ENCODE measurements at places on chromosomes 7 and 10. TPM values are rescaled to one million over a fixed set of nuclear protein-coding genes. Genes with fewer than 3 reads are reported as not detected.
A peak's percentile ranks its signal among the peaks of the same experiment; 100 is the strongest.

- H3K27me3 ChIP-seq, result peaks cover 26% of the 10 kb centered on the region
- peaks cover 5% of the 10 kb centered on the region for H3K4me1 ChIP-seq
- H3K27ac ChIP-seq, result no peak overlapping the region
- H3K36me3 ChIP-seq, result no peaks in the 10 kb centered on the region
- H3K4me3 ChIP-seq, result no peak overlapping the region
Measured at GRCh38 chr10:100327007-100327717, 2.9 kb downstream of the PKD2L1 start.

The KIFBP gene
- 20.1 TPM for total RNA-seq

GRCh38 chr10:63527401-63527800, 6.2 kb downstream of the REEP3 start:
- H3K27ac ChIP-seq, result no peak overlapping the region
- peaks cover 4% of the 10 kb centered on the region for H3K4me1 ChIP-seq
- H3K4me3 ChIP-seq, result no peak overlapping the region
- H3K36me3 ChIP-seq, result no peaks in the 10 kb centered on the region

The ANXA8 gene
- not detected for total RNA-seq

The BTBD16 gene
- 0.27 TPM for total RNA-seq

- no peaks in the 10 kb centered on the region for H3K27me3 ChIP-seq
- H3K27ac ChIP-seq, result no peak overlapping the region
- H3K4me1 ChIP-seq, result peaks cover 7% of the 10 kb centered on the region
- H3K36me3 ChIP-seq, result no peaks in the 10 kb centered on the region
Measured at GRCh38 chr10:118841881-118842605, 87.3 kb upstream of the CACUL1 start.

DNA sequence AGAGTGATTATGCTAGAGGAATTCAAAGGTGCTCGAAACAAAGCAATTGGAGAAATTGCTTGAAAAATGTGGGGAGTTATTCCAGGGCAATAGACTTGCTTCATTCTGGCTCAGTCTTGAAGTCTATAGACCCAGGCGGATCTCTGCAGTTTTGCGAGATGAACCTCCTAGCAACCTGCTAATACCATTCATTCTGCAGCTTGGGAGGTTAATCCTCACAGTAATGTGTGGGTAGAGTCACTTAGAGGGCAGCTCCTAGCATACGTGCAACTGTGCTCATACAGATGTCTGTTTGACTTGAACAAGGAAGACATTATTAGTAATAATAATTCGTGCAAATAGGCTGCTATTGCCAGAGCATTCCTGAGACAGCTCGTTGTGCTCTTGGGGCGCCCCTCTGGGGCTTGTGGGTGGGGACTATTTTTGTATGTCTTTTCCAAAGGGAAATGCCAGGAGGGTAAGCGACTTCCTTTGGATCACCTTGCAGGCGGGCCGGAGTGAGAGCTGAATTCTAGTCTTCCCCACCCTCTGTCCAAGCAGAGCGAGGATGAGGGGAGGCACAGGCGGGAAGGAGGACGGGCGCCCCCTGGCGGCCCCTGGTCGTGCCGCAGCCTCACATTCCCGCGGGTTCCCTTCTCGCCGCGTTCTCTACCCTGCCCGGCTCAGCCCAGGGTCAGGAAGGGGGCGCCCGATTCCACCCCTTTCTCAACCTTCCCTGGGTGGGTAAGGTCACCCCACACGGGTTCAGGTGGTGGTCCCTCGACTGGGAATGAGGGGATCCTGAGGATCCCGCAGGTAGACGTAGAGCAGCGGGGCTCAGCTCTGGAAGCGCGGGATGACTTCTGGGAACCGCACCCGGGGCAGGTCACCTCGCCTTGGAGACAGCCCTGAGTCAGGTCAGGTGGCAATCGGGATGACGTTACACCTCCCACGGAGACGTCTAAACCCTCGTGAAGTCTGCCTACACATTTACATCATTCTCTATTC, 241.5 kb downstream of the PHTF2 start:
- H3K4me3 ChIP-seq, result no peak overlapping the region
- H3K4me1 ChIP-seq, result no peaks in the 10 kb centered on the region
- DNase-seq, result no peak
- H3K27me3 ChIP-seq, result peaks cover 2% of the 10 kb centered on the region
- no peaks in the 10 kb centered on the region for H3K36me3 ChIP-seq
- H3K27ac ChIP-seq, result no peak overlapping the region

DNA sequence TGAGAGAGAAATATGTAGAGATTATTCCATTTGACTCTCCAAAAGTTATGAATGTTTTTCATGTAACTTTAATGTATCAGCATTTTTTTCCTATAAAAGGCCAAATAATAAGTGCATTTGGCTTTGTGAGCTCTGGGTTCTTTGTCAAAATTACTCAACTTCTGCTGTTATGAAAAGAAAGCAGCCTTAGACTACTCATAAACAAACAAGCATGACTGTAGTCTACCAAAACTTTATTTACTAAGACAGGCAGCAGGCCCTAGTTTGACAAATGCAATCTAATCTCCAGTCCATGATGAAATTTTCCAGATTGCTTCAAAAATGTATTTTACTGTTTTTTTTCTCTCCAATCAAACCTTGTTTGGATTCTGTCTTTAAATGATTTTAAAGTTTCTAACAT, 46.3 kb downstream of the MRPL32 start:
- H3K27ac ChIP-seq, result no peak overlapping the region
- no peak overlapping the region for H3K4me3 ChIP-seq
- no peaks in the 10 kb centered on the region for H3K4me1 ChIP-seq
- DNase-seq, result peak; percentile 4

The TMEM213 gene
- total RNA-seq, result not detected

- no peaks in the 10 kb centered on the region for H3K4me1 ChIP-seq
- DNase-seq, result peak; percentile 56
- no peaks in the 10 kb centered on the region for H3K36me3 ChIP-seq
- no peak overlapping the region for H3K4me3 ChIP-seq
- no peaks in the 10 kb centered on the region for H3K27me3 ChIP-seq
- no peak overlapping the region for H3K27ac ChIP-seq
Measured at GRCh38 chr10:71582019-71582418, 137.6 kb downstream of the C10orf105 start.

DNA sequence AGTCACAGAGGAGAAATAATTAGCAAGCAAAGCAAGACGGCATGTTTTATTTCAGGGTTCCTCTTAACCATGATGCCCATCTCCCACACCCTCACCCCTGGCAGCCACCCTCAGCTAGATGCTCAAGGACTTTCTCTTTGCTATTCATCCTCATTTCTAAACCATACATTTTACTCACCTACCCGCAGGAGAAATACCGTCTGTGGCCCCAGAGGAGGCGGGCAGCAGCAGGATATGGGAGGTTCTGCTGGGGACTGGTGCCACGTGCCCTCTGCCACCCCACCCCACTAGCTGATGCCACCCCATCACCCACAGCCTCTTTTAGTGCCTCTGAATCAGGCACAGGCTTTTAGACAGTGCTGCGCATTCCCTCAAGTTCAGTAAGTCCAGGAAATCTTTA, 168.7 kb upstream of the ITGB1 start:
- no peaks in the 10 kb centered on the region for H3K27me3 ChIP-seq
- H3K27ac ChIP-seq, result no peak overlapping the region
- no peak for DNase-seq

The PHYHIPL gene
- 0.31 TPM for total RNA-seq

DNA sequence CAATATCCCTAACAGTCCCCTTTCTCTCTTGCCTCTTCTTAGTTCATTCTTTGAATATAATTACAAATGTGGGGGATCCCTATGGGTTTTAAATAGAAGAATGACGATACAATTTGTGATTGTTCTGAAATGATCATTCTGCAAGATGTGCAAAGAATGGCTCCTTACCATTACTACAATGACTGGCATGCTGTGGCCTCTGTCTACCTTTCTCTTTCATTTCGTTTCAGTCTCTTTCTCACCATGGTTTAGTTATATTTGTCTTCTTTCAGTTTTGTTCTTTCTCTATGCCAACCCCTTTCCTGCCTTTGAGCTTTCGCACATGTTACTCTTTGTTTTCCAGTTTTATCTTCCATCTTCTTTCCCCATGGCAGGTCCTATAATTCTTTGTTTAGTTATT, 176.5 kb downstream of the SUGCT start:
- H3K4me1 ChIP-seq, result no peaks in the 10 kb centered on the region
- H3K27me3 ChIP-seq, result no peaks in the 10 kb centered on the region
- DNase-seq, result no peak
- no peak overlapping the region for H3K4me3 ChIP-seq
- no peaks in the 10 kb centered on the region for H3K36me3 ChIP-seq

The SORCS3 gene
- 0.13 TPM for total RNA-seq

The NPSR1 gene
- 0.31 TPM for total RNA-seq

The LIPF gene
- not detected for total RNA-seq

DNA sequence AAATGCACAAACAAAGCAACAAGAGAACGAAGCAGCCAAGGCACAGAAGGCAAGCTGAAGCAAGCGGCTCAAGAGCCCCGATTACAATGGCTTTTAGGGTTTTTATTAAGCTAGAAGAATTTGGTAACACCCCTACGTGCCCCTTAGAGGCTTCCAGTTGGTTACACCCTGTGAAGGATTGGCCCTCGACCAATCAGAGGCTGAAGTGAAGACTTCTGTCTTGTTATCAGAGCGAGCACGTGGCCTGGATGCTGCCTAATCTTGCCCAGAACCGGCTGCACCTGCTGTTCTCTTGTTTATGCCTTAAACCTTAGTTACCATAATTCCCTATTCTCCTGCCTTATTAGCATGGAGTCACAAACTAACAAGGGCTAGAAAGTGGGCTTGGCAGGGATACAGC, 21.4 kb downstream of the KCNK18 start:
- no peak overlapping the region for H3K4me3 ChIP-seq
- H3K27me3 ChIP-seq, result peaks cover 50% of the 10 kb centered on the region
- no peak for DNase-seq
- H3K27ac ChIP-seq, result no peak overlapping the region
- peaks cover 13% of the 10 kb centered on the region for H3K4me1 ChIP-seq
- H3K36me3 ChIP-seq, result no peaks in the 10 kb centered on the region

- peaks cover 6% of the 10 kb centered on the region for H3K4me1 ChIP-seq
- H3K36me3 ChIP-seq, result no peaks in the 10 kb centered on the region
- no peak overlapping the region for H3K27ac ChIP-seq
- H3K27me3 ChIP-seq, result peaks cover 4% of the 10 kb centered on the region
- peak; percentile 62 for DNase-seq
Measured at GRCh38 chr10:75772153-75772887, 340.9 kb downstream of the LRMDA start.

- no peaks in the 10 kb centered on the region for H3K27me3 ChIP-seq
- no peaks in the 10 kb centered on the region for H3K36me3 ChIP-seq
- no peaks in the 10 kb centered on the region for H3K4me1 ChIP-seq
- DNase-seq, result no peak
Measured at GRCh38 chr7:104841798-104842197, 172.2 kb upstream of the KMT2E start.

- H3K4me1 ChIP-seq, result peaks cover 52% of the 10 kb centered on the region
- H3K27ac ChIP-seq, result no peak overlapping the region
- DNase-seq, result no peak
- H3K27me3 ChIP-seq, result no peaks in the 10 kb centered on the region
- H3K36me3 ChIP-seq, result peaks cover 17% of the 10 kb centered on the region
Measured at GRCh38 chr10:11245095-11245479, 227.4 kb downstream of the CELF2 start.

The CYP3A4 gene
- 0.04 TPM for total RNA-seq

- DNase-seq, result no peak
- peaks cover 7% of the 10 kb centered on the region for H3K27me3 ChIP-seq
- H3K4me3 ChIP-seq, result no peak overlapping the region
Measured at GRCh38 chr7:6520163-6520981, 30.9 kb downstream of the GRID2IP start.

GRCh38 chr10:33612116-33612515, 277.6 kb upstream of the NRP1 start:
- no peak for DNase-seq
- peaks cover 3% of the 10 kb centered on the region for H3K4me1 ChIP-seq
- H3K27ac ChIP-seq, result no peak overlapping the region
- no peak overlapping the region for H3K4me3 ChIP-seq
- H3K36me3 ChIP-seq, result no peaks in the 10 kb centered on the region
- no peaks in the 10 kb centered on the region for H3K27me3 ChIP-seq

GRCh38 chr7:45937301-45937700, 16.2 kb upstream of the IGFBP3 start:
- no peak overlapping the region for H3K27ac ChIP-seq
- no peak overlapping the region for H3K4me3 ChIP-seq
- DNase-seq, result no peak
- no peaks in the 10 kb centered on the region for H3K27me3 ChIP-seq

DNA sequence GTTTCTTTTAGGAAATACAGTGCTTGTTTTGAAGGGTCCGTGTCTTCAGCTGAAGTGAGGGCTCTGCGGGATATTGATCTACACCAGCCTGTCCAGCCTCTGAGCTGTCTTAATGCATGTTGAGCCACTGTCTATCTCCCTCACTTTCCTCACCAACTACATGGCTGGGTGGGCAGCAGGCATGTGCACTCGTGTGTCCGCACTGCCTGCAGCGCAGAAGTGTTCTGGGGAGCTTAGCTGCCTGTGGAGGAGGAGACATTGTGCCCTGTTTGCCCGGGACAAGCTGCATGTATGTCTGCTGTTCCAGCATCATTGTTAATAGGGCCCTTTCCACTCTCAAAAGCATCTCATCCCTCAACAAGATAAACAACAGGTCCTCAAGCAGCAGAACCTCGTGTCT, 133.1 kb upstream of the EEPD1 start:
- no peaks in the 10 kb centered on the region for H3K27me3 ChIP-seq
- no peaks in the 10 kb centered on the region for H3K36me3 ChIP-seq
- no peak overlapping the region for H3K4me3 ChIP-seq
- DNase-seq, result no peak

DNA sequence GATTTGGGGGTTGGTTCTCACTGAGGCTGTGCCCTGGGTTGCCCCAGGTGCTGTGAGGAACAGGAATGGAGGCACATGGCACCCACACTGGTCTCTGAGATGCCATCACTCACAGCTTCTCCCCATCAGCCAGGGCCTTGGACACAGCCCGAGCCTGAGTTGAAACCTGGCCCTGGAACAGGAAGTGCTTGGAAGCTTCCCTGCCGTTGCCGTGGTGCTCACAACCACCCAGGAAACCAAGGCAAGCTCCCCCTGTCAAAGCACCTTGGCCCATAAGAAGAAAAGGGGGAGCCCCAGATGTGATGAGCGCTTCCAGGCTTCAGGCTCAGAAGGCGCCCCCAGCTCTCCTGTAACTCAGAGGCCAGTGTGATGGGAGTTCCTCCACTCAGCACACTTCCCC, at the start of gene BTBD16:
TSS of gene BTBD16 (plus strand) at position 221 of the 400 bp plus-strand sequence. CDS start 3,786 bp downstream, outside the sequence.
- peaks cover 7% of the 10 kb centered on the region for H3K4me1 ChIP-seq
- no peaks in the 10 kb centered on the region for H3K27me3 ChIP-seq
- no peak for DNase-seq
- H3K4me3 ChIP-seq, result no peak within 1 kb of the TSS
- H3K36me3 ChIP-seq, result peaks cover 32% of the 10 kb centered on the region

GRCh38 chr7:42014625-42015618, 222.1 kb downstream of the GLI3 start:
- peak; percentile 65 for DNase-seq
- no peak overlapping the region for H3K27ac ChIP-seq
- peaks cover 7% of the 10 kb centered on the region for H3K4me1 ChIP-seq

All from muscle of leg (tissue), 16 donors.